ENCODE measurements at places on chromosomes 13 and 19.
A peak's percentile ranks its signal among the peaks of the same experiment; 100 is the strongest.

DNA sequence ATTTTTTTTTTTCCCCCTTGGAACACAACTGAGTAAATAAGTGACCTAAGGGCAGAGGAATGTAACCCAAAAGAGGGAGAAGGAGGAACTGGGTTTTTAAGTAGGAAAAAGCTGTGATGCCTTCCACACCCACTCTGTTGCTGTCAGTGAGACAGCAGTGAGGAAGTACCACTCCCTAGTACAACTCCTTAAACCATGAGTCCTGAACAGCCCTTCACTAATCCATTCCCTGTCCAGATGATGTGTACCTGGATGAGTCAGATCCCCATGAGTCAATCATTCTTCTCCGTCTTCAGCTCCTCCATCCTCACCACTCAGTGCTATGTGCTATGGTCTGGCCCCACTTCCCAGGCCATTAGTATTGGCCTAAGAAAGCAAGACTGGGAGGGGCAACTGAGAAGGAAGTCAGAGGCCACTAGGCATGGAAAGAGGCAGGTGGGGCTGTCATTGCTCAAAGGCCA lies 12.9 kb upstream of the CXCL17 start:
- peak; percentile 58 for DNase-seq

DNA sequence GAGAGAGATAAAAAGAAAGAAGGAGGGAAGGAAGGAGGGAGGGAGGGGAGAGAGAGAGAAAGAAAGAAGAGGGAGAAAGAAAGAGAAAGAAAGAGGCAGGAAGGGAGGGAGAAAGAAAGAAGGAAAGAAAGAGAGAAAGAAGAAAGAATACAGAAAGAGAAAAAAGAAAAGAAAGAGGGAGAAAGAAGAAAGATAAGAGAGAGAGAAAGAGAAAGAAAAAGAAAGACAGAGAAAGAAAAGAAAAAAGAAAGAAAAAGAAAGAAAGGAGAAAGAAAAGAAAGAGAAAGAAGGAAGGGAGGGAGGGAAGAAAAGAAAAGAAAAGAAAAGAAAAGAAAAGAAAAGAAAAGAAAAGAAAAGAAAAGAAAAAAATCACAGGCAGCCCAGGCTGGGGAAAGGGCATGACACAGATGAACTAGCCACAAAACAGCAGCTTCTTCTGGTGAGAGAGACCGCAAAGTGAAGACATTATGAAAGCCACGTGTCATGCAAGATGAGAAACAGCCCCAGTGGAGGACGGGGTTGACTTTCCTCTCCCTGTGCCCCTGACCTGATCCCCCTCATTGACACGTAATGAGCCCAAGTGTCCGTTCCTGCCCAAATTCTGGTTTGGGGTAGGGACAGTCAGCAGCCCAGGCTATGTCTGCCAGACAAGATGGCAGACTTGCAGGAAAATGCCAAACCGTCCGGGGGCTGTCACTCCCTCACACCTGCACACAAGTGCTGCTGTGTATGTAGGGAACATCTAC lies 102.1 kb downstream of the INSR start:
- DNase-seq, result peak; percentile 46

DNA sequence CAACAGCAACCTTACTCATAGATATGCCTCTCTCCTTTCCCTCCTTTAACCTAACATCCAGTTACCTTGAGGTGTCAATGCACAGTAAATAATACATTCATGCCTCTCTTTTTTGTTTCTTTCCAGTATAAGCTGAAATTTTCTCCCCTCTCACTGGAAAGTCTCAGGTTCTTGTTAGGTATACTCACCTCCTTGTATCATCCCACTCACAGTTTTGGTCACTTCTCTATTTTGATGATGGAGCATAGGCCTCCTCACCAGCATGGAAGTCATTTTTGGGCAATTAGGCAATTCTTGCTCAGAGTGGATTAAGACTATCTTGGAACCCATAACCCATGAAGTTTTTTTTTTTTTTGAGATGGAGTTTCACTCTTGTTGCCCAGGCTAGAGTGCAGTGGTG lies 5.7 kb upstream of the LGALS14 start:
- DNase-seq, result no peak

GRCh38 chr19:41218615-41219507 lies at the start of gene AXL:
TSS of gene AXL (plus strand) at chr19:41219223. CDS start at chr19:41219393, 170 bp downstream.
- DNase-seq, result no peak

GRCh38 chr19:42512743-42513304 lies 15.5 kb downstream of the CEACAM1 start:
- DNase-seq, result no peak
